ENCODE measurements at places on chromosomes 1 and 21.

- peak; percentile 95 for DNase-seq
These were observed 15.9 kb upstream of the IFNAR1 start for GRCh38 chr21:33308586-33309490.

DNA sequence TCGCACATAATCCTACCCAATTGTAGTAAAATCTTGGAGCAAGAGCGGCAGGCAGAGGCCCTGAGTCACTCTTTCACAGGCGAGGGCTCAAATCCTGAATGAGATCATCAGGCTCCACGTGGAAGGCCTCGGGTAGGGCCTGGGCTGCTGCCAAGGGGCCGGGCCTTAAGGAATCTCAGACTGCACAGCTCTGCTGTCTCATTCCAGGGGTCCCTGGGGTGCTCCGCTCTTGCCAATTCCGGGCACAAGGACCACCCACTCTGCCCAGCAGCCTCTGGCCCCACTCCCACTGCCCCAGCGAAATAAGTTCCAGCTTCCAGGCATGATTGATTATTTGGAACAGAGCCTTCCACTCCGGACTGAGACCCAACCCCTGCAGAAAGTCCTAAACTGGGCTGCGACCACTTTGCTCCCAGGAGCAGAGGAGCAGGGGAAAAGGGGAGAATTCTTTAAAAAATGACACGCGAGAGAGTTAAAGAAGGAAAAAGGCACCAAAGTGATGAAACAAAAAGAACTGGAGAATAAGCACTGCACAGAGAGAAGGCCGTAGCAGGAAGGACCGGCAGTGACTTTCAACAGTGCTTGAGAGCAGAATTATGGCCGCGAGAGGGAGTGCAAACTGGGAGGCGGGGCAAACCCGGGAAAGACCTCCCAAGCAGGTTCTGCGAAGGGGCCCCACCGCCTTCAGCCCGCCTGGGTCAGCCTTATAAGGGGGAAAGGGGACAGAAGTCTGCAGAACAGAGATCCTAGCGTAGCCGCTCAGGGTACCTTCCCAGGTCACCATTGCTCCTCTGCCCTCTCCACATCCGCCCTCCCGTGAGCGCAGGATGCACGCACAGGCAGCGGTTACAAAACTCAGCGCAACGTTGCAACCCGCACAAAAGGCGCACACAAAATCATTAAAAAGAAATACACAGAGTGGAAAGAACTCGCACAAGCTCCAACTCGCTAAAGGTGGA, 2.0 kb downstream of the ADAMTS1 start:
- peak; percentile 23 for DNase-seq

DNA sequence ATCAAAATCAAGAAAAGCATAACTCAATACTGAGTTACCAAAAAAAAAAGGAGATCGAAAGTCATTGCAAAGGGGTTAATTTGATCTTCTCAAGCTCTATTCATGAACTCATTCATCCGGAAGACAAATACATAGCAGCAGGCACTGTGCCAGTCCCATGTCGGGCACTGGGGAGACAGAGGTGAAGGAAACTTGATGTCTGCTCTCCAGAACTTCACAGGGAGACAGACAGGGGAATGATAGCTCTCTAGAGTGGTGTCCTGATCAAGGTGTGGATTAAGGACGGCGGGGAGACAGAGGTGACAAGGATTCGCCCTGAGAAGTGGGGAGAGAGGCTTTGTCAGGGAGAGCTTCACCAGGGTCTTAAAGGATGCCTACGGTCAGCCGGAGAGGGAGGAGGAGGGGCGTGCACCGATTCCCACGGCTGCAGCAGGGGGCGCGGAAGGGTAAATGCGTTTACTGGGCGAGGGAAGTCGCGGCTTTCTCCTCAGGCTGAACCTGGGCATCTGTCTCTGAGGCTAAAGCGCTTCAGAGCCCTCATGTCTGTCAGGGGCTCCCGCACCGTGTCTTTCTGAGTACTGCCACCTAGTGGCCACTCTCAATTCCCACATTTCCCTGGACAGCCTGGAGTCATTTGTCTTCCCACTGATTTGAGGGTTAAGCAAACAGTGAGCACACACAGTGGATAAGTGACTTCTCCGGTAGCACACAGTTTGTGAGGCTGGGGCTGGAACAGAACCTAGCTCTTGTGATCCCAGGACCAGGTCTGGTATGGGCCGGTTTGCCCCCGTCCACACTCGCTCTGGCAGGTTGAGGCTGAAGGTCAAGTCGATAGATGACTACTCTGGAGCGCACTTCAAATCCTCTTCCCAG, 152.8 kb downstream of the TENT5C start:
- DNase-seq = peak; percentile 97

DNA sequence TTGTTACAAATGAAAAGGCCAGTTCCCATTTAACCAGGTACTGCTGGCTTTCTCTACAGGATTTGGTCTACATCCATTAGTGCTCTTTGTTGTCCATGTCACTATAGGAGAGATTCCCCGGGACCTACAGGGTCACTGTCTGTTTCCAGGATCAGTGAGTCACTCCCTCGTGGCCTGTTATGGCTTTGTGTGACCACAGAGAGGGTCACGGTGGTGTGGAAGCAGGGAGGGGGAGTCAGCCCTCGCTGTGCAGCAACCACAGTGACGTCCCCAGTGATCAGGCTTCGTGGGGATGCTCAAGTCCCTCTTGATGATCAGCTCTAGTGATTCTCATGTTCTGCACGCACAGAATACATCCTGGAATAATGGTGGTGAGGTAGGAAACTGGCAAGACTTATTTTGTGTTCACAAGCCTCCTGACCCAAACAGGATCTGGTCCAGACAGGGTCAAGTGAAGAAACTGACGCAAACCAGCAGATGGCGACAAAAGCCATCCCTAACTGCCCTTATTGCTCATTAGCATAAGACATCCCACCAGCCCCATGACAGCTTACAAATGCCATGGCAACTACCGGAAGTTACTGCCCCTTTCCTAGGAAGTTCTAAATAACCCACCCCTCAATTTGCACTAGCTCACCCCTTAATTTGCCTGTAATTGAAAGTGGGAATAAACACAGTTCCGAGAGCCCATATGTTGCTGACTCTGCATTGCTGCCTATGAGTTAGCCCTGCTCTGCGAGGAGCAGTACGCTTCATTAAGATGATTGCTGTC, 98.5 kb downstream of the DISC1 start:
- DNase-seq = peak; percentile 77

DNA sequence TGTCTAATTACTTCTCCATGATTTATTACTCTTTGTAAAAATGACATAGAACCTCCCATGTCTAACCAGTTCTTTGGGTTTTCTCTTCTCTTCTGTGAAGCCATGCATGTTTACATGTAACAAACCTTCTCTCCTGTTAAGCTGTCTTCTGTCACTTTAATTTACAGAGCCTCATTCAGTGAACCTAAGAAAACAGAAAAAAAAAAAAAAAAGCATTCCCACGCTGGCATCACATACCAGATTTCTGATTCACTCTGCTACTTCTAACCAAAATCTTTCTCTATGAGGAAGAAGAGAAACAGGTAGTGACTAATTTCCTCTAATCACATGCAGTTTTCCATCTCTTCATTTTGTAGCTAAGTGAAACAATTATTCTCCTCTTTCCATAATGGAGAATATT, 141.4 kb upstream of the CXADR start:
- no peak for DNase-seq

DNA sequence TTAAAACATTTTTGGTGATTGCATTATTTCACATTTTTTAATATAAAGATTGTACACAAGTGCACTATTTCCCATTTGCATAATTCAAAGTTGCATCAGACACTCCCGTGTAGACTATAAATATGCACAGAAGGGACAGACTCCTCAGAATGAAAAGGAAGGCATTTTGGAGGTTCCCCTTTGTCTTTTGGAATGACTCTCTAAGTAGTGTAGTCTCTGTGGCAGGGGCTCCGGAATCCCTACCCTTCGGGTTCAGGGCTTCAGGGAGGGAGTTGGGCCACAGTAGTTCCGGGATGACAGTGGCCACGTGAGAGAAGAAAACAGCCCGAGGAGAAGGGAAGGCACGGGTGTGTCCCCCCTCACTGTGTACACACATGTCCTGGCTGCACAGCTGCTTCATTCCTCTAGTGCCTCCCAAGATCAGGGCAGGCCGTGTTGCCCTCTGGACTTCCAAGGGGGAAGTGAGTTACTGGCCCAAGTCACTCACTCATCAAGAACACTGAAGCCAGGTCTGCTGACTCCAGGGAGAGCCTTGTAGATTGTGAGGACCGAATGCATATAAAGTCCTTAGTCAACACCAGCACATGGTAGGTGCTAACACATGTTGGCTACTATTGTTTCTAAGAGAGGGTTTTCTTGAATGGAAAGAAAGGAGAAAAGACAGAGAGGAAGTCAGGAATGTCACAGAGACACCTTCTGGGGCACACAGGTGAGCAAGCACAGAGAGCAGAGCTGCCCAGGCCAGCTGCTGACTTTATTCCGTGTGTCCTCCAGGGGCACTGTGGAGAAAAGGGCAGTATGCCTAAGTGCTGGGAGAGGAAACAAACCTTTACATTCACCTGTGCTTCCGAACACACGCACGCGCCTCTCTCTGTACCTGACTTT, 39.8 kb downstream of the LHX4 start:
- DNase-seq = peak; percentile 78

DNA sequence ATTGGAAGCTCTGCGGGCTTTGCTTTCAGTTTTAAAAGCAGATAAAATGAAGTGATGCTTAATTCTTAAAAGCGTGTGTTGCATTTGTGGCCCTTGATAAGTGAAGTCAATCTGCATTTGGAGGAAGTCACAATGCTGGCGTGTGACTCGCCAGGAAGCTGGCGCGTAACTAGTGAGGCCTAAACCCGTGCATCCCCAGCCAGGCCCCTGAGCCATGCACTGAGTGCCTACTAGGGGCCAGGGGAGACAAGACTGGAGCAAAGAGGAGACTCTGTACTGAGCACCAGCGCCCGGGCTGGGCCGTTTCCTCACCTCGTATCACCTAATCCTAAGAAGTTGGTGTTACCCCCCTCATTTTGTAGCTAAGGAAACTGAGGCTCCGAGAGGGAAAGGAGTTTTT, 4.6 kb upstream of the DDOST start:
- DNase-seq = no peak

DNA sequence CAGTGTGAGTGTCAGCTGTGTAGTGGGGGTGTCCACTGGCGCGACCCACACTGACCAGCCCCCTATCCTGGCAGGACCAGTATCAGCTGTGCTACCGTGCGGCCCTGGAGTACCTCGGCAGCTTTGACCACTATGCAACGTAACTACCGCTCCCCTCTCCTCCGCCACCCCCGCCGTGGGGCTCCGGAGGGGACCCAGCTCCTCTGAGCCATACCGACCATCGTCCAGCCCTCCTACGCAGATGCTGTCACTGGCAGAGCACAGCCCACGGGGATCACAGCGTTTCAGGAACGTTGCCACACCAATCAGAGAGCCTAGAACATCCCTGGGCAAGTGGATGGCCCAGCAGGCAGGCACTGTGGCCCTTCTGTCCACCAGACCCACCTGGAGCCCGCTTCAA, 28.1 kb upstream of the KDM4A start:
- DNase-seq = no peak

DNA sequence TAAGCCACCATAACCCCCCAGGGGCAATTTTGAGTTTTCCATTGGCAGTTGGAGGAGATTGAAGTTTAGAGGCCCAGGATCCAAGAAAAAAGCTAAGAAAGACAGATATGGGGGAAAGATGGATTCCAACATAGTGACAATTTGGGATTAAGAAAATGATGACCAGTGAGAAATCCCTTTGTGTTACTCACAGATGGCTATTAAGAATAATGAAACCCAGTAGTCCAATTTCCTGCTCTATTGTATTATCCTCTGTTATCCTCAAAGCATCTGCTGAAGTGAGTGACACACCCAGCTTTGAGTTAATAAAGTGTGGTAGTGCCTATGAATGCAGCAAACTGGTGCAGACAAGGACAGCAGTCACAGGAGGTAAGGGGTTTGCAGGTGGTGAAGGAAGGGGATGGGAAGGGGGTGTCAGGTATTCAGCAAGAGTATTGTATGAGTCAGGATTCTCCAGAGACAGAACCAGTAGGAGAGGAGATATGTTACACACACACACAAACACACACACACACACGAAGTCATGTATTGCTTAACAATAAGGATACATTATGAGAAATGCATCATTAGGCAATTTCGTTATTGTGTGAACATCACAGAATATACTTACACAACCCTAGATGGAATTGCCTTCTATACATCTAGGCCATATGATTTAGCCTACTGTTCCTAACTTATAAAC, 112.4 kb upstream of the VANGL1 start:
- DNase-seq = peak; percentile 35

DNA sequence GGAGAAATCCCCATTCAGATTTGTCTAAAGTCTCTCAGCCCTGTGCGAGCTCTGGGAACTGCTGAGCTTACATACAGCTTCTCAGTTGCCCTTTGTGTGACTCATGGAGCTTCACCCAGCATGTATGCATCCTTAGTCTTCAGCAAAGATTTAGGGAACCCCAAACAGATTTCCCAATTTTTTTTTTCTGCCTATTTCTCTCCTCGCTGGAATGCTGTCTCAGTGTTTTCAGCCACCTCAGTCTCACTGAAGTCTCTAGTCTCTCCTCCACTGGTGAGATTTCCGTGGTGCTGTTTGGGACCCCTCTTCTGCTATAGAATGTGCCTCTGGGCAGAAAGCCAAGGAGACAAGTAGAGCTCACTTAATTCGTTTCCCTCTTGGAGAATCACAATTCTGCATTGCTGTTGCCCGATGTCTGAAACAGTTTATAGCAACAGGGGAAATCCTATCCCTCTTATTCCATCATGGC, 28.1 kb upstream of the TXLNA start:
- peak; percentile 87 for DNase-seq

DNA sequence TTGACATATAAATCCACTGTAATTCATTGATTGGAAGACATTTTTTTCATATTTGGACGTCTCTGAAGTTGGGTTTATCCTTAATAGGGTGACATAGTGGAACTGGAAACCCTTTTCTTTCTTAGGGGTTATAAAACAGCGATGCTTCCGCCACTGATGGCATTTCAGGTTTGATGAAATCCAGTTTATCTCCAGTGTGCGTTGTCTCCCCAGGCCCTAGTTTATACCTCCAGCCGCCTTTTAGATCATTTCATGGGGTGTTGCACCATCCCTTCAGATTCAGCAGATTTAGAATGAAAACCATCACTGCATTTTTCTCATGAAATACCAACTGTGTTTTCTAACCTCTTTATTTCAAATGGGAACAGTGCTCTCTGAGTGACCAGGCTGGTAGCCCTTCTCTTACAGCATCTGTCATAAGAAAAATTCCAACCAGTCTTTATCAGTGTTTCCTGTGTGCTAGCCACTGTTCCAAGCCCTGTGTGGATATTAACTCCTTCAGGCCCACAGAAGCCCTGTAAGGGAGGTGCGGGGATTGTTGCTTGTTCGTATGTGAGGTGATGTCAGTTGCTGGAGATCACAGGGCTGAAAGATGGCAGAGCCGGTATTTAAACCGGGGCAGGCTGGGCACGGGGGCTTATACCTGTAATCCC, 19.0 kb downstream of the H6PD start:
- DNase-seq = no peak

GRCh38 chr1:9037476-9038337, 11.5 kb upstream of the SLC2A7 start:
- DNase-seq = no peak

DNA sequence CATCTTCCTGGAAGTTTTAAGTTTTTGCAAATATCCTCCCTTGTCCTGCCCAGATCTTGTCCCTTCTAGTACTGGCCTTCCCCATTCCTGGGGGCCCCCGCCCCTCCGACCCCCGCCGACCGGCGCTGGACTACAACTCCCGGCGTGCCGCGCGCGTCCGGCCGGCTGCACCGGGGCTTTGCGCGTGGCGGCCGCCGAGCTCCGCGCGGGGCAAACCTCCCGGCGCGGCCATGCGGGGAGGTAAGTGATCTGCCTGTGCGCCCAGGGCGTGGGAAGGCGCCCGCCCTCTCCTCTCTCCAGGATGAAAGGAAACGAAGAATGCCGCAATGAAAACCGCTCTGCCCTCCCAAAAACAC, 3.2 kb upstream of the SAMD13 start:
- DNase-seq = peak; percentile 70

- no peak for DNase-seq
These were observed 35.8 kb downstream of the CCN1 start for GRCh38 chr1:85616364-85616705.
